ENCODE measurements at places on chromosomes 5 and 9.
A peak's percentile ranks its signal among the peaks of the same experiment; 100 is the strongest.

- H3K27ac ChIP-seq, result peak overlapping the region; percentile 98
- peak overlapping the region; percentile 93 for H3K4me3 ChIP-seq
Measured at GRCh38 chr5:179821298-179822058, 773 bp downstream of the SQSTM1 start.

GRCh38 chr5:78162253-78162862 lies 132.1 kb downstream of the AP3B1 start:
- no peak overlapping the region for H3K4me3 ChIP-seq
- H3K27me3 ChIP-seq, result no peaks in the 10 kb centered on the region
- no peak for DNase-seq
- no peaks in the 10 kb centered on the region for H3K4me1 ChIP-seq

DNA sequence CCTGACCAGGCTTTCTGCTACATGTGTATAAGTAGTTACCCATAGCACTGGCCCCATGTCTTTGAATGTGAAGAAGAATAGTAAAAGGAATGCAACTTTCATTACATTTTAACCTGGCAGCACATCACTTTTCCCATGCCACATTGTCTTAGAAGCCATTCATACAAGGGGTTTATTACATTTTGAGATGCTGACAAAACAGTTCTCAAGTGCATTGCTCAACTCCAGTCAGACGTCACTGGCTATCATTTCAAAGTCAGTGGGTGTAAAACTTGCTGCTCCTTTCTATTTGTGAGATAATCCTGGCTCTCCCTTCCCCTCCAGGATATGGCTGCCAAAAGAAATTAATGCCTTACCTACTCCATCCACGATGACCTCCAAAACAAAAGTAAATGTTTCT lies 97.0 kb upstream of the VCAN start:
- H3K4me3 ChIP-seq, result no peak overlapping the region
- H3K4me1 ChIP-seq, result peaks cover 4% of the 10 kb centered on the region
- H3K27ac ChIP-seq, result peak overlapping the region; percentile 68
- H3K36me3 ChIP-seq, result no peaks in the 10 kb centered on the region
- H3K27me3 ChIP-seq, result no peaks in the 10 kb centered on the region
- peak; percentile 37 for DNase-seq

- no peaks in the 10 kb centered on the region for H3K4me1 ChIP-seq
- no peak for DNase-seq
- no peak overlapping the region for H3K4me3 ChIP-seq
- H3K27me3 ChIP-seq, result no peaks in the 10 kb centered on the region
- H3K27ac ChIP-seq, result no peak overlapping the region
Measured at GRCh38 chr9:107954312-107954711, 464.7 kb upstream of the KLF4 start.

- no peak for DNase-seq
- peaks cover 12% of the 10 kb centered on the region for H3K27me3 ChIP-seq
- H3K4me3 ChIP-seq, result peak overlapping the region; percentile 48
- H3K4me1 ChIP-seq, result peaks cover 15% of the 10 kb centered on the region
- no peaks in the 10 kb centered on the region for H3K36me3 ChIP-seq
Measured at GRCh38 chr5:35229076-35230037, 930 bp downstream of the PRLR start.

DNA sequence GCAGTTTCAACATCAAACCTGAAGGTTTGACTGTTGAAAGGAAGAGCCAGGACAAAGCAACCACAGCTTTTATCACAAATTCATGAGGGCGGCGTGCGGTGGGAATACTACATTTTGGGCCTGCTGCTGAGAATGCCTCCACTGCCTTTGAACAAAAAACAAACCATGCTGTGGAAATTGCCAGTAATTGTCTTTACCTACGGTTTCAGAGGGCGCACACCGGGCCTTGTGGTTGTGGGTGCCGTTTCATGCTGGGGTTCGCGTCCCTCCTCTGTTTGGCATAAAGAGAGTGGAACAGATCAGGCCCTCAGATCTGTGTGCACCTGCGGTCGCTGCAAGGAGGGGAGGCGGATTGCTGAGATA lies 27.6 kb upstream of the TCF7 start:
- H3K27me3 ChIP-seq, result no peaks in the 10 kb centered on the region
- H3K27ac ChIP-seq, result no peak overlapping the region
- no peaks in the 10 kb centered on the region for H3K4me1 ChIP-seq
- no peak overlapping the region for H3K4me3 ChIP-seq
- H3K36me3 ChIP-seq, result no peaks in the 10 kb centered on the region

DNA sequence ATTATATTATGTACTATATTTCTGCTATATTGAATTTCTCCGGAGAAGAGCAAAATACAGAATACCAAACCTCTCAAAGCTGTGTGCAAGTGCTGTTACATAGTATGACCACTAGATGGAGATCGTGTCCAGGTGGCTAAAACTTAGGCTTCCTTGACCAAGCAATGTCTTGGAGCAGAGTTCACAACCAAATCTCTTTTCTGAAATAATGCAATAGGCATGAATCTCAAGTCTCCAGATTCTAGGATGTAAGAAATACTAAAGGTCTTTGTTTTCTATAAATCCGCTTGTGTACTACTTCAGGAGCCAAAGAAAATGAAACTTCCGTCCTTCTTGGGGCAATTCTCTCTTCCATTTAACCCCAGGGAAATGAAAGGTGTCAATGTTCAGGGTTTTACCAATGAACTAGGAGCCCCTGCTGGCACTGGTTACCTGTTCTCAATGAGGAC lies 181.5 kb upstream of the RAI14 start:
- H3K4me3 ChIP-seq, result no peak overlapping the region
- H3K4me1 ChIP-seq, result no peaks in the 10 kb centered on the region
- H3K27me3 ChIP-seq, result peaks cover 6% of the 10 kb centered on the region
- no peak for DNase-seq
- no peaks in the 10 kb centered on the region for H3K36me3 ChIP-seq
- H3K27ac ChIP-seq, result no peak overlapping the region

- no peak overlapping the region for H3K4me3 ChIP-seq
- H3K36me3 ChIP-seq, result no peaks in the 10 kb centered on the region
- no peaks in the 10 kb centered on the region for H3K27me3 ChIP-seq
- peaks cover 12% of the 10 kb centered on the region for H3K4me1 ChIP-seq
- DNase-seq, result no peak
Measured at GRCh38 chr5:36374266-36374862, 72.7 kb upstream of the RANBP3L start.

DNA sequence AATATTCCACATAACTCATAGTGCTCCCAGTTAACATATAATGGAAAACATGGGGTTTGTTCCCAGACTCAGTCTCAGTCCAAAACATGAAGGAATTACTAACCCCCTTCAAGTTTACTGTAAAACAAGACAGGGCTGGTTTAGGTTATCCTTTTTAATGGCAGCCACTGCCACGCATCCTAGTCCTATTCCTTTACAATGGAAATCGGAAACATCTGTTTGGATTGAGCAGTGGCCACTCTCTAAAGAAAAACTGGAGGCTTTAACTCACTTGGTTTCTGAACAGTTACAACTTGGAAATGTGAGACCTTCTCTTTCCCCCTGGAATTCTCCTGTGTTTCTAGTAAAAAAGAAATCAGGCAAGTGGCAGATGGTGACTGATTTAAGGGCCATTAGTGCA lies 609.9 kb upstream of the ACO1 start:
- no peaks in the 10 kb centered on the region for H3K36me3 ChIP-seq
- H3K4me1 ChIP-seq, result no peaks in the 10 kb centered on the region
- DNase-seq, result no peak
- H3K27ac ChIP-seq, result no peak overlapping the region
- H3K27me3 ChIP-seq, result no peaks in the 10 kb centered on the region
- no peak overlapping the region for H3K4me3 ChIP-seq

DNA sequence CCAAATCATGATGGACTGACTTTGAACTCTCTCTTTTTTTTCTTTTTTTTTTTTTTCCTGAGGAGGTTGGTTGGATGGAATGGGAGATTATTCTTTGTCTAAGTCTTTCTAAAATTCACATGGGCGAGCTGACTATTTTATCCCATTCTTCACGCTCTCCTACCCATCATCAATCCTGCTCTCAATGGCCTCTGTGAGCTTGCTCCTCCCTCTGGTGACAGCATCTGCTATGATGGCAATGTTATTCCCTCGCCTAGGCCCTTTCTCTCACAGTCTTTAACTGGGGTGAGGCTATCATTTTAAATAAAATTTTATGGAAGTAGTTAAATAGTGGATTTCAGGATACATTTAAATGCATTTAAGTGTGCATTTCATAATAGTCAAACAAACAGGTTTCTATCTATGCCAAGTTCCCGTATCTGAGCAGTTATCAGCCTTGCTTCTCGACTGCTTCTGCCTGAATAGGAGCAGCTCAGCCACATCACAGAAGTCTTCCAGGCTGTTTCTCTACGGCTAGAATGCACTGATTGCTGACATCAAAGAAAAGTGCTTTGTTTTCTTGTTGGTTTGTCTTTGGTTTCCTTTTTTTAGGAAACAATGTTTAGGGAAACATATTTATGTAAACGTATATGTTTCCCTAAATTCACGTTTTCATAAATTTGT lies 2233.8 kb downstream of the MAT2B start:
- no peak for DNase-seq
- no peaks in the 10 kb centered on the region for H3K36me3 ChIP-seq
- no peaks in the 10 kb centered on the region for H3K27me3 ChIP-seq
- H3K4me1 ChIP-seq, result no peaks in the 10 kb centered on the region
- no peak overlapping the region for H3K27ac ChIP-seq

DNA sequence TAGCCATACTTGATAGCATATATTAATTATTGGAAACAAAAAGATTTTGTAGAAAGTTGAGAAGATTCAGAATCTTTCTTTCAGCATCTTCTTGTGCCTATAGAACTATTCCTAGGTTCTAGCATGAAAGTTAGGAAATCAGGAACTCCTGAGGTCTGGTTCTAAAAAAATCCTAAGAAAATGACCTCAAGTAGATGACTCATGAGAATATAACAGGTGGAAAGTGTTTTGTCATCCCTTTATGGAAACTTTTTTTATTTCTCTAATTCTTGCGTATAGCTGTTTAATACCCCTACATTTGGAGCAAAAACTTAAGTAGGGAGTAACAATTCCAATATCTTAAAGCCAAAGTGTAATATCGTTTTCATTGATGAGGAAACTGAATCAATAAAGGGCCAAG lies 574.1 kb downstream of the NR2F1-AS1 start:
- DNase-seq, result no peak
- H3K36me3 ChIP-seq, result no peaks in the 10 kb centered on the region
- no peaks in the 10 kb centered on the region for H3K4me1 ChIP-seq
- H3K27ac ChIP-seq, result no peak overlapping the region
- no peak overlapping the region for H3K4me3 ChIP-seq

DNA sequence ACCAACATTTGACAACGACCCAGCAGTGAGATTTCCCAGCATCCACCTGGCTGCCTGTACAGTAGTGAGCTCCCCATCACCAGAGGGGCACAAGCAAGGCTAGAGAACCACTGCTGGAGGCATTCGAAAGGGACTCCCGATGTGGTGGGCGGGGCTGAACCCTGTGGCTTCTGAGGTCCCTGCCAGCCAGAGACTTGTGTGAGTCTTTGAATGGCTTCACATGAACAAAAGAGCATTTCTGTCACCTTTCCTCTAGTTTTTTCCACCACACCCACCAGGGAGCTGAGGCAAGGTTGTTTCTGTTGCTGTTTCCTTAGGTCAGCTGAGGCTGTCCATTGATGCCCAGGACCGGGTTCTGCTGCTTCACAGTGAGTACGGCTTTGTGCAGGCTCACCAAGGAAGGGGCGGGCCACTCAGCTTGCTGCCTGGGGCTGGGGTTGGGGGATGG lies 15.7 kb downstream of the RGS3 start:
- H3K4me1 ChIP-seq, result peaks cover 6% of the 10 kb centered on the region
- no peaks in the 10 kb centered on the region for H3K36me3 ChIP-seq
- H3K4me3 ChIP-seq, result no peak overlapping the region
- H3K27ac ChIP-seq, result no peak overlapping the region

DNA sequence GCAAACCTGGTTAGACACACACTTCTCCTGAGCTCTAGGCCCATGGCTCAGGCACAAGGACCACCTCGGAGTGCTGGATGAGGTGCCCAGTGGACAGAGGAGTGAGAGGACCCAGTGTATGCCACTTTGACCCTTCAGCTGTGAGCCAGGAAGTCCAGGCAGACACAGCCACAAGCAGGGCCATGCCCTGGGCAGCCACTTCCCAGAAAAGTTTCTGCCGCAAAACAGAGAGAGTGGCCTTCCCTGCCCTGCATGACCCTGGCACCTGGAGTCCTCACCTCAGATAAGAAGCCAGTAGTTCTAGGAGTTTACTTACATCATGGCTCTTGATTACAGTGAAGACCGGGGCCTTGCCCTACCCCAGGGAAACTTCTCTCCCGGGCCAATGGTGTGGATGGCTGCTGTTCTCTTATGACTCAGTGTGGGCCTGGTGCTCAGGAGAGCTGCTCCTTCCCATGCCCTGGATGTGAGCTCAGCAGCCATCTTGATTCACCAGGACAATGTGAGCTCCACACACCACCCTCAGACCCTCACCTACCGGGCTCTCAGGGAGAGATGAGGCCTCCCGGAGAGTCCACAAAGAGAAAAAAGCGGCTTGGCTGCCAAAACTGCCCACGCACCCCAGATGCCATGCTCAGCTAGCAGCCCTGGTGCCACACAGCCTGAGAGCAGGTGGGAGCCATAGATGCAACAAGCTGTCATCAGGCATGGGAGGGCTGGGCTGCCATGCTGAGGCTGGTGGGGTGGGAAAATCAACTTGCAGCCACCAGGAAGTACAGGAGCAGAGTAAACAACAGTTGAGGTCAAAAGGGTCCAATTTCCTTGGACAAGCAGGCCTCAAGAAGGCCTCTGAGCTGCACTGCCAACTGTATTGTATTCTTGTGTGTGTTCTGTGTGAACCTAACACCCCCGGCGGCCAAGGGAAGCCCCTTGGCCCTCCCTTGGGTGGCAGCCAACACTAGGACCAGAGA lies 11.7 kb upstream of the IRF1 start:
- H3K4me1 ChIP-seq, result peaks cover 52% of the 10 kb centered on the region
- H3K27ac ChIP-seq, result peak overlapping the region; percentile 46
- H3K36me3 ChIP-seq, result no peaks in the 10 kb centered on the region
- H3K4me3 ChIP-seq, result no peak overlapping the region

DNA sequence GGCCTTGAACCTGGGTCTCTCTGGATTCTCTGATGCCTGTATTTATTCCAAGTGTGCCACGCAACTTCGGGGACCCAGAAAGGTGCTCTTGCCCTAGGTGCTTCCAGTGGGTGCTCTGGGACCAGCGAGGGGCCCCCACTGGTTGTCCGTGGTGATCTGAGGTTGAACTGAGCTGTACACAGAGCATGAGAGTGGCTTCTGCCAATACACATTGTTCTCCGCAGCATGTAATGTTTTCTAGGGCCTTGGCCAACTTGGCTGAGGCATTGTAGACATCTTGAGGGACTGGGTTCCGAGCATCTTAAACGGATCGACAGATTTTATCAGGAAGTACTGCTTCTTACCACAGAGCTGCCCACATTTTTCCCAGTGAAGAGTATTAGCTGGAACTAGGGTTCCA lies 117.9 kb downstream of the MTX3 start:
- H3K27ac ChIP-seq, result peak overlapping the region; percentile 43
- no peak for DNase-seq
- no peaks in the 10 kb centered on the region for H3K36me3 ChIP-seq
- no peak overlapping the region for H3K4me3 ChIP-seq
- peaks cover 42% of the 10 kb centered on the region for H3K4me1 ChIP-seq

- peak overlapping the region; percentile 76 for H3K4me3 ChIP-seq
- peaks cover 16% of the 10 kb centered on the region for H3K36me3 ChIP-seq
- H3K27me3 ChIP-seq, result no peaks in the 10 kb centered on the region
- peak overlapping the region; percentile 97 for H3K27ac ChIP-seq
- peaks cover 4% of the 10 kb centered on the region for H3K4me1 ChIP-seq
Measured at GRCh38 chr5:139438707-139439012, 665 bp downstream of the DNAJC18 start.
